Activated CD4-positive, alpha-beta T cell treated with anti-CD3 and anti-CD28 coated beads, Interleukin-2, amount 10 ng/mL, durations not matched to agents 24 days and 14 days (primary cell): ENCODE measurements at places on chromosomes 16 and 17.

- no peak for DNase-seq
Measured at GRCh38 chr16:24538756-24539294, 541 bp upstream of the RBBP6 start.

GRCh38 chr17:51891936-51892335, 266.6 kb downstream of the CA10 start:
- no peak for DNase-seq

DNA sequence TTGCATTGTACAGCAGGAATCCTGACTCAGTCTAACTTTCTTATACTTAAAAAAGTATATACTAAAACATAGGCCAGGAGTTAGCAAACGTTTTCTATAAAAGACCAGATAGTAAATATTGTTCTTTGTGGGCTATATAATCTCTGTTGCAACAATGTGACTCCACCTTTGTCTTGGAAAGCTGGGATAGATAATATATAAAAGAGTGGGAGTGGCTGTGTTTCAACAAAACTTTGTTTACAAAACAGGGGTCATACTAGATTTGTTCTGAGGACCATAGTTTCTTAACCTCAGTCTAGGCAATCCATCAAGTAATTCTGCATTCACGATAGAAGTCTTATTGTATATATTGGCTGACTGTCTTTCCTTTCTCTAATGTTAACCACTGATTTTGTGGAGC, 9.0 kb upstream of the TBC1D3B start:
- no peak for DNase-seq

GRCh38 chr16:1174477-1175357, 21.8 kb downstream of the CACNA1H start:
- DNase-seq = no peak

- DNase-seq = no peak
Measured at GRCh38 chr16:69554495-69554894, 11.3 kb upstream of the NFAT5 start.

DNA sequence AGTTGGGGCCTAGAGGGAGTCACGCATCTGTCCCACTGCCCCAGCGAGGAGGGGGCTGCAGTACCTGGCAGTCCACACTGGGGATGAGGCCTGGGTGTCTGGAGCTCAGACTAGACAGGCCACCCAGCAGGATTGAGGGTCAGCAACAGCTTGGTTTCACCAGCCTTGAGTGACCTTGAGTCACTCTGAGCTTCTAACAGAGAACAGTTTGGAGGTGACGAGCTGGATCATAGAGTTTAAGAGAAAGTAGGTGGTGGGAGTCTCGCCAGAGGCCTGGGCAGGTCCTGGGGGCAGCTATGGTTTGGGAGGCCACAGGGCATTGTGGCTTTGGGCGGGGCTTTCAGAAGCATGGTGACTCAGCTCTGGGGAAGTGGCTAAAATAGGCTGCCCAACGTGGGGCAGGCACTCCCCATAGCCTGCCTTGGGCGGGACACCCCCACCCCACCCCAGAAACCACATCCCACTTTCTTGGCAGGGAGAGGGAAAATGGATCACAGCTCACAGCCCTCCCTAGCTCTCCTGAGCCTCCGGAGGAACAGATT, 20.5 kb downstream of the CDC42EP4 start:
- DNase-seq = no peak

- no peak for DNase-seq
Measured at GRCh38 chr17:73423159-73423715, 111.4 kb upstream of the CDC42EP4 start.

DNA sequence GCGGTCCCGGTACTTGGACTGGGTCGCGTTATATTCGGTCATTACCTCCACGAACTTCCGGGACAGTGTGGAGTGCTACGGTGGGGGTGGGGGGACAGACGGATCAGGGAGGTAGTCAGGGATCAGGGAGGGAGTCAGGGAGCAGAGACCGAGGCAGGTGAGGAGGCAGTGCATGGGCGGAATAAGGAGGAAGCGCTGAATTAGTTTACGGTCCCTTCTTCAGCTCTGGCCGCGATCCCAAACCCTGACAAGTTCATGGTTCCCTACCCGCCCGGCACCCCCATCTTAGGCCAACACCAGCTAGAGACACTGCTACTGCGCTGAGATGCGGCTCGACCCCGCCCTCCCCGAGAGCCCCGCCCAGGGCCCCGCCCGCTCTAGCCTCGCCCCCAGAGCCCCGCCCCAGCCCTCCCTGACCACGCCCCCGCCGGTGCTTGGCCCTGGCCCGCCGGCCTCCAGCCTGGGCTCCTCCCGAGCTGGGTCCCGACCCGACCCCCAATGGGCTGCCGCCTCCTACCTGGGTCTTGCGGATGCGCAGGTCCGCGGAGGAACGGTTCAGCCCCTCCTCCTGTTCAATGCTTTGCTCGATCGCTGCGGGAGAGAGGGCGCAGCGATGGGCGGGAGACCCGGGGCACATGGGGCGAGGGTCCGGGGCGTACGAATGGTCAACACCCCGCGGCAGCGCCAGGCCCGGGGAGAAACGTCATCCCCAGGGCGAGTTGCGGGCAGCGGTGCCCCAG, 12.1 kb downstream of the HSD3B7 start:
- peak; percentile 90 for DNase-seq

GRCh38 chr17:74987909-74988711, 678 bp downstream of the CDR2L start:
- DNase-seq = peak; percentile 77

DNA sequence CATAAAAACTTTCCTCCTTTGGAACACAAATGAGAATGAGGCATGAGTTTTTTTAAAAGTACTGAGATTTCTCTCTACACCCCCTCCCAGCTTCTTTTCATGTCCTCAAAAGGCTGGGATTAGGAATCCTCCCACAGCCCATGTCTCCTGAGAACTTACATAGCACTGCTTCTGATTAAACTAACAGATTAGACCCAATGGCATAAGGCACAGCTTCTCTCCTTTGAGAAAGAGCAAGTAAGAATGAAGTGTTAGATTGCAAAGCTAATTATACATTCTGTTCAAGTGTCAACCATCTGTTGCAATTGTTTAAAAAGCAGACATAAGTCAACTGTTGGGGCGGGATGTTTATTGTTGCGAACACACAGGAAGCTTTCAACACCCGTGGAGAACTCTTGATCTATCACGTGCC, 715.1 kb downstream of the CDH11 start:
- DNase-seq = no peak

DNA sequence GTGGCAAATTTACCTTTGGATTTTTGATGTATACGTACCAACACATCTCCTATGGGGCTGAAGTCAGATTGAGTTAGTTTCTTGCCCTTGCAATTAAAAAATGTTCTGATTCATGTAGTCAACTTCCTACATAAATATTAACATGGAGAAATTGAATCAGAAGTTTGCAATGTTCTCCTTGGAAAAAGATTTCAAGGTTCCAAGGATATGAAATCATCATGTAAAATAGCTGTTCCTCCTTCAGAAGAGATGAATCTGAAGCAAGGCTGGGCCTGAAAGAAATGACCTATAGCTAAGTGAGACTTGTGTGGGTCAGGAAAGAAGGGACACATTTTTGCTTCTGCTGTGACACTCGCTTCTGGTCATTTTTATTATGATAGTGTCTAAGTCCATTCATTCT, 131.7 kb downstream of the RGS9 start:
- DNase-seq = no peak

DNA sequence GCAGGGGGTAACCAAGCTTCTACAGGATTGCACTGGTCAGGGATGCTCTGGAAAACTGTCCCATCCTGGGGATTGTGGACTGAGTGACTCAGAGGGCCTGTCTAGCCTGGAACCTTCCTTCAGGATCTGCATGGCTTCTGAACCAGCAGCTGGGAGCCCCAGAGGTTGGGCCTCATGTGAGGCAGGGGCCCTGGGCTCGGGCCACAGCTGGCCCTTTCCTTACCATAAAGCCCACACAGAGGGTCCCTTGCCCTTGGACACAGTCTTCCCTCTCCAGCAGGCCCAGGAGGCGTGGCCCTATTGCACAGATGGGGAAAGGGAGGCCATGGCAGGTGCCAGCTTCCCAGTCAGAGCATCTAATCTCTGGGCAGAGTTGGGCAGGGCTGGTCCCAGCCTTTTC, 30.5 kb downstream of the ADCY7 start:
- DNase-seq = no peak

DNA sequence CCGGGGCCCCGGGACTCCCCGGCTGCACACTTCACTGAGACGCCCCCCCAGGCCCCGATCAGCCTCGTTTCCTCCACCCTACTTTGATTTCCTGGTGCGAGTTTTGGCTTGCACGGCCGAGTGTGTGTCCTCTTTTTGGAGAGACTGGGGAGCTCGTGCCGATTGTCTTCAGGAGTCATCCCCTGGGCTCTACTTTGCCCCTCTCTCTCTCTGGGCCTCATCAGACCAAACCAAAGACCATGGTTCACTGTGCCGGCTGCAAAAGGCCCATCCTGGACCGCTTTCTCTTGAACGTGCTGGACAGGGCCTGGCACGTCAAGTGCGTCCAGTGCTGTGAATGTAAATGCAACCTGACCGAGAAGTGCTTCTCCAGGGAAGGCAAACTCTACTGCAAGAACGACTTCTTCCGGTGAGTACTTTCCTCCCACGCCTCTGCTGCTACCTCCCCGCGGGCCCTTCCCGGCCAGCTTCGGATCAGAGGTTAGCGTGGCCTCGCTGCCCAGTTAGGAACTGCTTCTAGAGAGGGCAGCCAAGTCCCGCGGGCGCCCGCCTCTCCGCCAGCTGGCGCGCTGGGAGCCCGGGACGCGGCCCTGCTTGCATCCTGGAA, 787 bp downstream of the LHX1 start:
- peak; percentile 76 for DNase-seq

GRCh38 chr16:79980650-79981521, 380.3 kb upstream of the MAF start:
- DNase-seq = no peak

DNA sequence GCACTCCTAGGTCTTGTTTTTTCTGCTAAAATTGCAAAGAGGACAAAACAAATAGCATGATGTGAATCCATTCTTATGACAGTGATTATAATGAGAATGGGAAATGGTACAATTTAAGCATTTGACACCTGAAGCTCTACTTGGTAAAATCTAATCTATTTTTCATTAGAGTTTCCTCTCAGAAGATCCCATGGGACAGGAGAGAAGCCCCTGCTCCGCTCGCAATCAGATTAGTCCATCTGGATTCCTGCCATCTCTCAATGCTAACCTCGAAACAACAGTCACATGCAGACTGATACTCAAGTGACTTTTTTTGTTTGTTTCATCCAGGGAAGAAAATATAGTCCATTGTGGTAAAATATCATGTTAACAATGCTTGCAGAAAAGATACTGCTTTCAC, 107.4 kb upstream of the TOM1L1 start:
- DNase-seq = no peak

- no peak for DNase-seq
Measured at GRCh38 chr16:65318138-65318537, 196.3 kb upstream of the CDH11 start.

DNA sequence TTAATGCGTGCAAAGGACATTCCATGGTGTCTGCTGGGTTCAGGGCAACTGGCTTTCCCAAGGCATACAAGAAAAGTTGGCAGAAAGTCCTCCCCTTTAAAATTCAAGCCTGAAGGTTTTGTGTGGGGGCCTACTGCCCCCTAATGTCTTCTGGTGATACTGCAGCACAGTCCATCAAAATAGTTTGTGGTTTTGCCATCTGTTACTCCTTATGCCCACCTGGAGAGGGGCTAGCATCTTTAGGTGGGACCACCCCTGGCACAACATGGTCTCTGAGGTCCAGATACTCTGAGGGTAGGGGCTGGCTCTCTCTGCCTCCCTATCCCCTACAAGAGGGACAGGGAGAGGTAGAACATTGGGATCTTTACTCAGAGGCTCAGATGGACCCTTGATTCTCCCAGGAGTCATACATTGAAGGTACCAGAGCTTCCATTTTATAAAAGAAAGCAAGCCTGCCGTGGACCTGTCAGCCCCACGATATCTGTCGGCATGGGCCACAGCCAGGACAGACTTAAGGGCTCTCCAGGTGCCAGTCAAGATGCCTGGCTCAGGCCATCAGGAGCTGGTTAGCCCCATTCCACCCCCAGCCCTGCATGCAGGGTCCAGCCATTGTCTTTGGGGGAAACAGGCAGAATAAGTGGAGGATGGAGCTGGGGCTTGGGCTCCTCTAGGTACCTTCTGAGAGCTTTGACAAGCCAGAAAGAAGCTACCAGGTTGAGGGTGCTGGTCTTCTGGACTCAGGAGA, 6.3 kb downstream of the ESRP2 start:
- DNase-seq = peak; percentile 84

GRCh38 chr17:16980813-16981731, 9.2 kb upstream of the TNFRSF13B start:
- DNase-seq = no peak

GRCh38 chr17:38448208-38448771, 20.0 kb downstream of the ARHGAP23 start:
- DNase-seq = no peak

DNA sequence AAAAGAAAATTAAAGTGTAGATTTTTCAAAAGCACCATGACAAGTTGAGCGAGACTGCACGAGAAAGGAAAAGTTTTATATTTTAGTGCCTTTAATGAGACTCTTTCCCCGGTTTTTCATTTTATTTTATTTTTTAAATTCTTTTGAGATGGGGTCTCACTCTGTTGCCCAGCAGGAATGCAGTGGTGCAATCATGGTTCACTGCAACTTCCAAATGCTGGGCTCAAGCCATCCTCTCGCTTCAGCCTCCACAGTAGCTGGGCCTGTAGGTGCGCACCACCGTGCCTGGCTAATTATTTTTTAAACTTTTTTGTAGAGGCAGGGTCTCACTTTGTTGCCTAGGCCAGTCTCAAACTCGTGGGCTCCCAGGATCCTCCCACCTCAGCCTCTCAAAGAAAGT, 5.7 kb upstream of the ATP2A3 start:
- no peak for DNase-seq

DNA sequence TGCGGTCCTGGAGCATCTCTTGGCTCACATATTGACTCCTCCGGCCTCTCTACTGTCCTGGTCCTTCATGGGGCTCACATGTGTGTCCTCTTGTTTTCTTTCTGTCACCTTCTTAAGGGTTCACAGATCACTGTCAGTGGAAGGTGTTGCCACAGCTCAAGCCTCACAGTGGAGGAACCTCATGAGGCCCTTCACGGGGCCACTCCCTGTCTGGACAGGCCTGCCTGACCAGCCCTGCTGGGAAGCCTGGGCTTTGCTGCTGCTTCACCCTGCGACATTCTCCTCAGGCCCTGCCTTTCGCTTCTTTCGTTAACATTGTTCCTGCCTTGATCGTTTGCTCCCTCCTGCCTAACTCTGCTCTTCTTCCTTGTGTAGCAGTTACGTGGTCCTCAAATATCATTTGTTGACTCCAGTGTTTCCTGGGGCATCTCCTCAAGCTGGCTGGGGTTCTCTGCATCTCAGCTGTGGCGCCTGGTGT, 55.9 kb downstream of the WDR45B start:
- peak; percentile 63 for DNase-seq

GRCh38 chr17:77609553-77610517, 348.7 kb upstream of the TNRC6C start:
- DNase-seq = peak; percentile 91
